ENCODE measurements at places on chromosomes 16 and 17.

DNA sequence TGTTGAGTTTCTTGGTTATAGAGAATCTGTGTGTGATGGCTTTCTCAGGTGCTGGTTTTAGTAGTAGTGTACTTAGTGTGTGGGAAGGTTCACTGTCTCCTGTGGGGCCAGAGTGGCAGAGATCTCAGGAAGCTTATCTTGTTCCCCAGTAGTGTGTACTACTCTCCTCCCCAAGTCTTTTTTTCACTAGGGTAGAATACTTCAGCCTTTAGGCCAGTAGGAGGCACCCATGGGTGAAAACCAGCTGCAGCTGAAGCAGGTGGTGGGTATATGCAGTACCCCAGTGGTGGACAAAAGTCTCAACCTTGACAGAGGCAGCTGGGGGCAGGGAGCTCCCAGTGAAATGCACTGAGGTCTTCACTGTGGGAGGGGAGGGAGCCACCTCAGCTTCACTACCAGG is 109.9 kb downstream of the PHKB start:
- no peak overlapping the region for H3K4me3 ChIP-seq
- H3K4me1 ChIP-seq, result no peaks in the 10 kb centered on the region
- H3K27ac ChIP-seq, result no peak overlapping the region
- no peak for DNase-seq
- no peaks in the 10 kb centered on the region for H3K27me3 ChIP-seq
- H3K36me3 ChIP-seq, result peaks cover 14% of the 10 kb centered on the region

- no peaks in the 10 kb centered on the region for H3K4me1 ChIP-seq
- no peak overlapping the region for H3K27ac ChIP-seq
- H3K36me3 ChIP-seq, result peaks cover 84% of the 10 kb centered on the region
- no peak overlapping the region for H3K4me3 ChIP-seq
- H3K27me3 ChIP-seq, result no peaks in the 10 kb centered on the region
Measured at GRCh38 chr17:42708588-42708987, 26.3 kb downstream of the CNTNAP1 start.

DNA sequence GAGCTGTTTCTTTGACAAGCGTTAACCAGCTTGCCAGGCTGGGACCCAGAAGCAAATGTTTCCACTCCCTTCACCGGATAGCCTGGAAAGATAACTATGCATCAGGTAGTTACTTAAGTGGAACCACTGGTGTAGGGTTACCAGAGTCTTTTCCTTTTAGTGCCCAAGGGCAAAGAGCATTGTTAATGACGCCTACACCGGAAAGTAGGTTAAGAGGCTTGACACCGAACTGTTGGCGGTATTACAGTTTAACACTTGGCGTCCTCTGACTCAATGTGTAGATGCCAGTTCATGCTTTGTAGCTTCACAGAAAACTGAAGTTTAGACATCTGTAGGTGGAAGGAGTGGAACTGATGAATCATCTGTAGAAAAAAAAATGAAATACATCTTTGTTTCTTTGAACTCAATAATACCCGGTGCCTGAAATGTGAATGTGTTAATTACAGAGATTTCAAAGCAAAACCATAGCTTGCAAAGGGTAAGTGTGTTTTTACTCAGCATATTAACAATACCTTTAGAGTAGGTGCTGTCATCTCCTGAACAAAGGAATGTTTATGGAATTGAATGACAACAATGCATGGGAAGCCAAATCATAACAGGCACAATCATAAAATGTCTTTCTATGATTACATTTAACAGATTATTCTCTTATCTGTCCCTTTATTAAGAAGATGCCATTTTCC is 426.7 kb upstream of the SALL1 start:
- peaks cover 10% of the 10 kb centered on the region for H3K27me3 ChIP-seq
- no peak overlapping the region for H3K4me3 ChIP-seq
- no peak overlapping the region for H3K27ac ChIP-seq
- no peaks in the 10 kb centered on the region for H3K4me1 ChIP-seq
- H3K36me3 ChIP-seq, result no peaks in the 10 kb centered on the region

GRCh38 chr17:2634361-2634960 is 41.0 kb downstream of the PAFAH1B1 start:
- no peak overlapping the region for H3K27ac ChIP-seq
- no peak for DNase-seq
- no peak overlapping the region for H3K4me3 ChIP-seq
- H3K4me1 ChIP-seq, result no peaks in the 10 kb centered on the region
- H3K27me3 ChIP-seq, result no peaks in the 10 kb centered on the region

GRCh38 chr16:57110937-57111336 is 18.6 kb downstream of the CPNE2 start:
- H3K4me1 ChIP-seq, result no peaks in the 10 kb centered on the region
- no peak for DNase-seq
- H3K27me3 ChIP-seq, result no peaks in the 10 kb centered on the region
- H3K27ac ChIP-seq, result no peak overlapping the region

- H3K36me3 ChIP-seq, result no peaks in the 10 kb centered on the region
- peaks cover 51% of the 10 kb centered on the region for H3K4me1 ChIP-seq
- H3K27me3 ChIP-seq, result no peaks in the 10 kb centered on the region
- H3K4me3 ChIP-seq, result peak overlapping the region; percentile 52
- H3K27ac ChIP-seq, result peak overlapping the region; percentile 94
Measured at GRCh38 chr16:85612191-85612800, 826 bp upstream of the GSE1 start.

All from large intestine (tissue), 12 donors.